ENCODE measurements at places on chromosomes 5 and 9.

DNA sequence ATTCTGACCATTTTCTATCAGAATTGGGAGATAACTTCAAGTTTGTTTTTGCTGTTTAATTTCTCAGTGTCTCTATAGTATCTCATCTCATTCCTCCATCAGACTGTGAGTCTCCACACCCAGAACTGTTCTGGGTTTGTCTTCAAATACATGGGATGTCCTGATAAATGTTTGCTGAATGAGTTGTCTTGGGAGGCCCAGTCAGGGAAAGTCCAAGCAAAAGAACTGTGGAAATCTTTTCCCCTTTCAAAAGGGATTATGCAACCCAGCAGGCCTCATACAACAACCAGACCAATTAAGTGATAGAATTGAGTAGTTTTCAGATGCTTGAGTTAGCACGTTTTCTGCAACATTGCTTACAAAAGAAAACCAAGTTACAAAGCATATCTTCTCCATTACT is 324.4 kb downstream of the BRINP1 start:
- DNase-seq: no peak

- no peak for DNase-seq
Observed at GRCh38 chr5:150235500-150235854, 45.6 kb downstream of the SLC6A7 start.

DNA sequence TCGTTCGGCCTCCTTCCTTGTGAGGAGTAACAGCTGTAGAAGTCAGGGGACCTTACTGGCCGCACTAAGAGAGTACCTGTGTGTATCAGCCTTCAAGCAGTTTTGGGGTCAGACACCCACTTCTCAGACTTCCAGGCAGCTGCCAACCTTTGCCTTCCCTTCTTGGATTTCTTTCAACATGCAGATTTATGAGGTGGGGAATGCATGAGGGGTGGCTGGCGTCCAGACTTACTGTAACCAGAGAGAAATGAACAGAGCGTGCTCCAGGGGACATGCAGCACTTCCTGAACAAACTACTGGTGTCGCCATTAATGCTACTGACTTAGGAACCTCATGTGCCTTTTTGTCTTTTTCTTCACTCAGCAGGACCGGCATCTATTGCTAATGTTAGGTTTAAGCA is 46.7 kb downstream of the INSYN2B start:
- no peak for DNase-seq

DNA sequence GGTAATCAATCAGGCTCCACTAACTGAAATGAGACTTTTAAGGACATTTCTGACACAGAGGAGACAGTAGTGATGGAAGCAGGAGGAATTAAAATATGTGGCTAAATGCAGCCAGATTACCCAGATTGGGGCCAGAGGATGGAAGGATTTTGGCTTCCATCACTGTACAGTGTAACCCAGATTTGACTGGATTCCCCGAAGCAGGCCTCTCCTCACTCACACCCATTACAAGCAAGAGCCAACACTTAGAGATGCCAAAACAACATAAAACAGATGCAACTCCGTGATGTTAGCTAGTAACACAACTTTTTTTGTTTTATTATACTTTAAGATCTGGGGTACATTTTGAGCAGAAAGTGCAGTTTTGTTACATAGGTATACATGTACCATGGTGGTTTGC is 17.6 kb downstream of the TEK start:
- DNase-seq: no peak

DNA sequence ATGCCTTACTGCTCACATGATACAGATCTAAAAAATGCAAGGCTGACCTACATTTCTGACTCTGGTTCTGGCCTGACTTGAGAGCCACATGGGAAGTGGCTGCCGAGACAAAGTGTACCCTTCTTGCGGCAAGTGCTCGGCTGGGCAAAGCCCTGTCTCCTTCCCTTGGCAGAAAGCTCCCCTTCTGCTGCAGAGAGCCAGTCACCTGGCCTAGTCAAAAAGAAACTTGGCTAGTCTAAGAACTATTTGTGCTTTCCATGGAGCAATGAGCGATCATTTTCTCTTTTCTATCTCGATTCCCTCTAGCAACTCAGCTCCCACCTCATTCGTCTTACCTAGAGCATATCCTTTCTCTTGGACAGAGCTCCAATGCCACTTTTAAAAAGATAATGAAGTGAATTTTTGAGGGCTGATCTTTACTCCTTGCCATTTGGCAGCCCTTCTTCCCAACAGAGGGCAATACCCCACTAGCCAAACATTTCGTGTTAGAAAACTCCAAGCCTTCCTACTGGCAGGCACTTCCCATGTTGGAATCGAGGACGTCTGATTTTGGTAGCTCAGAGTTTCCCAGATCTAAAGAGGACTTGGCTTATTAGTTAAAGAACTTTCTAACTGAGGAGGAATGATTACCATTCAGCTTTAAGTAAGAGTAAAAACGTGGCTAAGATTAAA is 108.1 kb upstream of the PRRC1 start:
- DNase-seq: no peak

DNA sequence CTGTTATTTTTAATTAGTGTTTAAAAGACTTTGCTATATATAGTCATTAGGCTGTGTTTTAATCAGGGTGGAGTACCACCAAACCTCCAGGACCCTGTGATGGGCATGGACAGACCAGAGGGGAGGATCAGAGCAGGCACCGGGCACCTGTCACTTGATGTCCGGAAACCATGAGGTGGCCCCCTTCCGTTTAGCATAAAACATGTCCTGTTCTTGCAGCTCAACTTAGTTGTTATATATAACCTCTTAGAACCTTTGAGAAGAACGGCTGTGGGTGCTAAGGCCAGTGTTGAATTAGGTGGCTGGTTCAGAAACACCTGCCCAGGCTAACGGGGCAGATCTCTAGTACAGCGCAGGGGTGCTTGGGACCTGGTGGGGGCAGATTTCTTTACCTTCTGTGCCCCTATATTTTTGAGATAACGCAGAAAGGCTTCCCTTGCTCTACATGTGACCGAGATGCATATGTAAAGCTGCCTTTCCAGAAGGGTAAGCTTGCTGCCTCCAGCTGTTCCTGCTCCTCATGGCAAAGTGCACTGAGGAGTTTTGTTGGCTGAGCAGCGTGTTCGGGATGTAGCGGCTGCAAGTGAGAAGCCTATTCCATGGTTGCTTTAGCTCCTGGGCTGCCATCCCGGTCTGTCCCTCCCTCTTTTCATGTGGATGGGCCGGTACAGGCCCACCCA is 255.5 kb downstream of the FANCC start:
- no peak for DNase-seq

- no peak for DNase-seq
Observed at GRCh38 chr9:128385496-128386460, 14.6 kb downstream of the URM1 start.

- no peak for DNase-seq
Observed at GRCh38 chr9:113674436-113674835, 201.7 kb upstream of the ZNF618 start.

DNA sequence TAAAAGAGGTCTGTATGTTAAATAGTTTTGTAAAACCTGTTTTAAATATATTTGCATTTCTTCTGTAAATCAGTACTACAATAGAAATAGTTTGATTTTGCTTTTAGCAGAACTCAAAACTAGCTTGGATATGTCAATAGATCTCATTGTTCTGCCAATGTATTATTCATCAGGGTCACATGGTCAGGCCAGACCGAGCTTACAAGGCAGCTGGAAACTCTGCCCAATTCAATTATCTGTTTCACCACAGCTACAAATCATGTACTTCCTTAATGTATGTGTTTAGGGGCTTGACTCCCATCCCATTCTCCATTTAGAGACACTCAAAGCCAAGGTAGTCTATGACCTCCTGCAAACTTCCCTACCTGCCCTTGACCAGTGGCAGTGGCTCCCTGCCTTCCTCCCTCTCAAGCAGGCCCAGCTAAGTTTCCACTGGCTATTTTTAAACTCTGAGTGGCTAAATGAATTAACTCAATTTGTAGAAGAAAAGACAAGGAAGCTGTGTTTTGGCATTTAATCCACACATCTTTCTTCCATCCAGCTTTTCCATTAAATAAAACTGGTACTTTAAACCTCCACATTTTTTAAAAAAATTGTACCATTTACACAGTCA is 46.4 kb upstream of the SELENOP start:
- DNase-seq: no peak

GRCh38 chr9:69546265-69546664 is 125.9 kb downstream of the APBA1 start:
- no peak for DNase-seq

DNA sequence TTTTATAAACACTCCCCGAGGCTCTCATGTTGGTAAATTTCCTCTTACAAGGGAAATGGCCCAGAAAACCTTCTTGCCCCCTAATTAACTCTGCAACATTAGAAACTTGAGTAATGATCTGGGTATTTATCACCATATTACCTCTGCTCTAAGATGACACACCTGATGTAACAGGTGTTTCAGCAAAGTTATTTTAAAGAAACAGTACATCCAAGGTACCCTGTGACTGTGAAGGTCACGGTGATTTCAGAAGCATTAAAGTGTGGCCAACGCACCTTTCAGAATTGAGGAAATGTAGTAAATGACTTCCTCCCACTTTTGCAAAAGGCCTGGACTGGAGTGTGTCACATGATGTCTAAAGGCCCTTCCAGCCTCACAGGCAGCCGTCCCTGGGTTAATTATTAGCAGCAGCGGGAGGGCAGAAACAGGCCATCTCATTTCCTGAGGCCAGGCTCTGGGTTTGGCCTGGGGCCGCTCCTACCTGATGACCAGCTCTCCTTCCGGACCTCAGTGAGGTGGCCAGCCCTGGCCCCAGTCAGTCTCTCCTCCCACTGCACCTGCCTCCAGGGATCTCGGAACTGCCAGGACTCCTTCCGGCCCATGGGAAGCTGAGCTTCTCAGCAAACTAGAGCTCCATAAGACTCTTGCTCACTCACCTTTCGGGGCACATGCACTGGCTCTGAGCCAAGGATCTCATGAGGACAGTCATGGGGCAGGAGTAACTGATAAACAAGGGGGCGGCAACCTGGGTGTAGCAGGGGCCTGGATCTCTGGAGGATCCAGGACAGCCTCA is 20.7 kb downstream of the PTPN3 start:
- DNase-seq: no peak

DNA sequence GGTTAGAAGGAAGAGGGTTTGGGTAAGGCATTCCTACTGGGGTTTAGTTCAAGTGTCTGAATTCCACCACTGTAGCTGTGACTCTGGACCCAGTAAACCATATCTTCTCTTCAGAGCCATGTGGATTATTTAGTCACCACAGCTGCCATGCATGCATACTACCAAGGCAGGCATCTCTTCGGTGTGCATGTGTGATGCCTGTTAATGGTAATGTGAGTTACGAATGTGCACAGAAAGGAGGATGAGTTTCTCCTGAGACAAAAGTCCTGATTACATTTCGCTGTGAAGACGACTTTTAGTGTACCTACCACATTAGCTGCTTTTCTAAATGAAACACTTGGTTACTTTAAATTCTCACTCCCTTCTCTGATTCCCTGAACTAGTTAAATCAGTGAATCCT is 9.3 kb downstream of the PBX3 start:
- DNase-seq: no peak

DNA sequence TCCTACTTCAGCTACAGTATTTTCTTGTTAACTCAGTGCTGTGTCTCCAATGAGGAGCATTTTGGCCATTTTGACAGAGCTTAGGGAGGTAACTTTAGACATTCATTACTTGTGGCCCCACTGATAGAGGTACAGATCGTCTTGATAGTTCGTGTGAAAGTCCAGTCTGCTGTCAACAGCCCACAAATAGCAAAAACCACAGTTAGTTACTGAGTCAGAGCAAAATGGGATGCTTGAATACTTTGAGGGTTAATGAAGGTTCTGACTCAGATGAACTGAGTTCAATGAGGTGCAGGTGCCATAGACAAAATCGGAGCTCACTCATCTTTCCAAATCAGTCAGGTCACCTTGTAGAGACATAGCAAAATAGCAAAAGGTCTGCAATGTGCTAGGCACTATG is 163.1 kb upstream of the TLE4 start:
- DNase-seq: no peak

DNA sequence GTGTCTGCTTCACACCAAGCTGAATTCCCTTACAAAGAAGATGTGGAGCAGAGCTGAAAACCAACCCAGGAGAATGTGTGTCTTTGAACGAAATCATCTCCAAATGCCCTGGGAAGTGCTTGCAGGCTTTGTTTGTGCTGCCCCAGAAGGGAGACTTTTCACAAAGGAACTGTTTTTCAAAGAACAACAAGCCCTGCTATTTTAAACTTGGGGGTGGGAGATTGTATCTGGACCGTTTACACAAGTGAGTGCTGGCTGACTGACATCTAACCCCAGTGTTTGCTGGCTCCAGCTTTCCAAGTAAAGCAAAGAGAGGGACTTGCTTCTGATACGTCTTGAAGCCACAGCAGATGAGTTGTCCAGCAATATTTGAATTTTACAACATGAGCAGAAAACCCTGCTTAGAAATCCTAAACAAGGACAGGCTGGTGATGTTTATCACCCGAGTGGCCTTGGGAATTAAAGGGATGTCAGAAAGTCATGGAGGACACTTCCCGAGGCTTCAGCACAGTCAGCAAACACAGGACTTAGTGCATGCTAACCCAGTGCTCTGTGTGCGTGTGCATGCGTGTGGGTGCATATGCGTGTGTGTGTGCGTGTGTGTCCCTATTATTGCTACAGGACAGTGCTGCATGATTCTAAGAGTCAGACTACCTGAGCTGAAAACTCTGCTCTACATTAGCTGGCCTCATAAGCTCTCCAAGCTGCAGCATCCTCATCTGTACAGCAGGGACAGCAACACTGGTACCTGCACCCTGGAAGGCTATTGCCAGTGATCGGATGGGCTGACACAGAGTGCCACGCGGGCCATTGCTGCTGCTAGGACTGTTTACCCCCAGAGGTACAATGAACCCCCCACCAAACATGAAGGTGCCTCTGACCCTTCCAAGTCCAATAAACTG is 1.4 kb downstream of the ADAMTS12 start:
- no peak for DNase-seq

- DNase-seq: no peak
Observed at GRCh38 chr9:89497978-89498851, at the start of gene SEMA4D. Gene SEMA4D, minus strand, starts transcription at chr9:89498113. Its CDS starts 92,657 bp downstream, at chr9:89405456.

DNA sequence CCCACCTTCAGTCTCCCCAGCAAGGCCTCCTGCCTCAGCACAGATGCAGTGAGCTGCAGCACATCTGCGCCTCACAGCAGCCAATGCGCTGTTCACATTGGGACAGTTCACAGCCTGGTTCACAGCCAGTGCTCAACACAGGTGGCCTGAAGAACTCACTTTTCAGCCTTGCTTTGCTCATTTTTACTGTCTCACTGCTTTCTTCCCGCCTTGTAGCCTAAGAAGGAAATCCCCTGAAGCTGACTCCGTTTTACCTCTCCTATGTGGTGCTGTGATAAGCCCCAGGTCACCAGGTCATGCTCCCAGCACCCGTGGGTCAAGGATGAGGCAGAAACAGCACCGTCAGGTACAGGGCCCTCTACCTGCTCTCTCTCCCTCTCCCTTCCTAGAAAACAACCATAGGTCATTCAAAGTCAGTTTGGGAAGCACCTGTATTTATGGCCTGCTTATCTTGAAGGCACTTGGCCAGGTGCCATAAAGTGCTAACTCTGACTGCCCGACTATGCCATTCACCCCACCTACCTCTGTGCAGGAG is 1.1 kb downstream of the GCNT4 start:
- no peak for DNase-seq
